GM12865 (cell line): ENCODE measurements at places on chromosomes 7 and 10.
A peak's percentile ranks its signal among the peaks of the same experiment; 100 is the strongest.

DNA sequence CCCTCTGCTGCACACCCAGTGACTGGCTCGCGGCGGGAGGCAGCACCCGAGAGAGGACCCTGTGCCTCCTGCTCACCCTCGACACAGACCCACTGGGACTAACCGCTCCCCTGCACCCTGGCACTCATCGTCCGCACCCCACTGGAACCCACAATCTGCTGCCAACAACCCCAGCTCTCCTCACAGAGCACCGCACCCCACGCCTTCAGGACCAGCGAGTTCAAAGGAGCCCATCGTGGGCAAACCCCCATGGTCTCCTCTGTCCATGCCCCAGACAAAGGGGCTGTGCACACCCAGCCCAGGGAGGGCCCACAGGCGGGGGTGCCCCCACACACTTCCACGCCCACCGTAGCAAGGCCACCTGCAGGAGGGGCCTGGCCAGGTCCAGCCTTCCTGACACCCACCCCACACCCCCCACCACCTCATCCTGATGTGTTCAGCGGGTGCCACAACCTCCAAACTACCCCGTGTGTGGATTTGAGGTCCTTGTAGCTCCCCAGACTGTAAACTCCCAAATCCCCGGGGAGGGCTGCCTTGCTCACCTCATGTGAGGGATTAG, 14.0 kb downstream of the RASGEF1A start:
- no peak for DNase-seq

DNA sequence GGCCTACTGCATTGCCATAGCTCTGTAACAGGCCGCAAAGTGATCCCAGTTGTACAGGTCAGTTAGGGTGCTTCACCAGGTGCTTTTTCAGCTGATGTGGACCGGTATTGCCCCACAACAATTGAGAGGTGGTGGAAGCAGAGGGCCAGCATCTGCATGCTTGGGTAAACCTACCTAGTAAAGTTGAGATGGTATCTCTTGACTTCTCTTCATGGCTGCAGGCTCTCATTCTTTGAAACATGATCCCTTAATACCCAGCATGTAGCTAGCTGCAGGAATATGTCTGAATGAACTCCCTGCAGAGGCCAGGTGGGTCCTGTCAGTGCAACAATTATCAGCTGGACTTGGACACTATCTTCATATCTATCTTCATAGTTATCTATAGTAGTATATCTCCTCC, 60.7 kb upstream of the CCDC6 start:
- no peak for DNase-seq

DNA sequence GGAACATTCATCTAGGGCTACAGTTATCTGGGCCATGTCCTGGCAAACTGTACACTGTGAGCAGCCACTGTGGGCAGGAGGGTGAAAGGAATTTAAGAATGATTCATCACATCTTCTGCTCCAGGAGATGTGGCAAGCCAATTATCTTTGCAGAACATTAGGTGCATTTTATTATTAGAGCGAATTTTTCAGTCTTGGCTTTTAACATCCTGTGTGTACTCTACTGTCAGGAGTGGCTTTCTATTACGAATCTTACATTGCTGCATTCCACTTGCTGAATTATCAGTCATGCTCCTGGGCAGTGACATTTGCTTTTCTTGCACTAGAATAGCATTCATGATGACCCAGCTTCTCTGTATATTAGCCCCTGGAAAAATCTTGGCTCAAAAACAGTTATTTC, 109.2 kb upstream of the TARP start:
- no peak for DNase-seq

DNA sequence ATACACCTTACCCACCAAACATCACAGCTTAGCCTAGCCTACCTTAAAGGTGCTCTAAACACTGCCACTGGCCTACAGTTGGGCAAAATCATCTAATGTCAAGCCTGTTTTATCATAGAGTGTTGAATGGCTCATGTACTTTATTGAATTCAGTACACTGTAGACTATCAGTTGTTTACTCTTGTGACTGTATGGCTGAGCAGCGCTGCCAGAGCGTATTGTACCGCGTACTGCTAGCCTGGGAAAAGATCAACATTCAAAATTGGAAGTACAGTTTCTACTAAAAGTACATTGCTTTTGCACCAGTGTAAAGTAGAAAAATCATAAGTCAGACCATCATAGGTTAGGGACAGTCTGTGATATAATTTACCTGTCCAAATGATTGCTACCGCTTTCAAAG, 226.8 kb downstream of the PRPF18 start:
- DNase-seq: no peak

GRCh38 chr7:113289140-113289740, 170.9 kb upstream of the SMIM30 start:
- peak; percentile 30 for DNase-seq

DNA sequence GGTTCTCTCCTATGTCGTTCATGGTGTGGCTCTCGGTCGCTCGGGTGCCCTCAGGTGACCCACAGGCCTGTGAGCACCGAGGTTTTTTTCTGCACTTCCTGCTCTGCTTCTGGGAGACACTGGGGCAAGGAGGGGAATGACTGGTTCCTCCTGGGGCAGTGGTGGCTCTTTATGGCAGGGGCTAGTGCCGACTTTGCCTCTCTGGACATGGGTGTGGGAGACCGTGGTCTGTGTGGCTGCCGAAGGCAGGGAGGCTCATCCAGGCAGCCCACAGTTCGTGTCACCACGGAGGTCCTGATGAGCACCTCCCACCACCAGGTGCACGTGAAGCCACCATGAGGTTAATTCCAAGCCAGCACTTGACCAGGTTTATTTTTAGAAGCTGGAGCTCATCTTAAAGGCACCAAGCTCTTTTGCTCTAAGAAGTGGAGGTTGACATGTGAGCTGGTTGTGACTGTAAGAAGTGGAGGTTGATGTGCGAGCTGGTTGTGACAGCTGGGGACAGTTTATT, 24.7 kb upstream of the DPYSL4 start:
- no peak for DNase-seq

DNA sequence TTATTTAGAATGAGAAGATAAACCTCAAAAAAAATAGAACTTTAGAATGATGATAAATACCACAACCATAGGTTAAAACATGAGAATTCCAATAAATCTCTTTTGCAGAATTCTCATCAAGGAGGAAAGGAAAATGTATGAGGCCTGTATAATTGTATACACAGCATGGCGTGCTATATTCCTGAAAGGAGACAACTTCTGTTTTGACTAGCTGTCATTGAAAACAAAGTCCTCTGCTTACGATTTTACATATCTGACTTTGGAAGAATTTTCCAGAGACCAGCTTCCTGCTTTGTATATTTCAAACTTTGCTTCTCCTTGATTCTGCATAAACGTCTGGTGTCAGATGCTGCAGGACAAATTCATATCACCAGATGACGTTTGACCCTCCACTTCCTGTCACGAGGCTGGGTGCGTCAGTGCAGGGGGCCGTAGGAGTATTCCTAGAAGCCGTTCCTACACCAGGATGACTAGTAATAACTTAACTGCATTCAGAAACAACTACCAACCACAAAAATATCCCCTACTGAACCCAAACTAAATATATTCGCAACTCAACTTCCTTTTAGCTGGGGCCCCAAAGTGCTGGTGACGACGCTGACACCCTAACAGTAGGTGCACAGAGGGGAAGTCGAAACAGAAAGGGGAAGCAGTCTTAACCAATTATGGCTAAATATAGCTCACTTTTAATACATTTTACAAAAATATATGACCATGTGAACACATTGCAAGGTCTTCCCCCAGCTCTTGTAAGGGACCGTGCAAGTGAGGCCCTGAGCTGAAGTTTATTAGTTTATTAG, 178.6 kb upstream of the INHBA start:
- peak; percentile 94 for DNase-seq

DNA sequence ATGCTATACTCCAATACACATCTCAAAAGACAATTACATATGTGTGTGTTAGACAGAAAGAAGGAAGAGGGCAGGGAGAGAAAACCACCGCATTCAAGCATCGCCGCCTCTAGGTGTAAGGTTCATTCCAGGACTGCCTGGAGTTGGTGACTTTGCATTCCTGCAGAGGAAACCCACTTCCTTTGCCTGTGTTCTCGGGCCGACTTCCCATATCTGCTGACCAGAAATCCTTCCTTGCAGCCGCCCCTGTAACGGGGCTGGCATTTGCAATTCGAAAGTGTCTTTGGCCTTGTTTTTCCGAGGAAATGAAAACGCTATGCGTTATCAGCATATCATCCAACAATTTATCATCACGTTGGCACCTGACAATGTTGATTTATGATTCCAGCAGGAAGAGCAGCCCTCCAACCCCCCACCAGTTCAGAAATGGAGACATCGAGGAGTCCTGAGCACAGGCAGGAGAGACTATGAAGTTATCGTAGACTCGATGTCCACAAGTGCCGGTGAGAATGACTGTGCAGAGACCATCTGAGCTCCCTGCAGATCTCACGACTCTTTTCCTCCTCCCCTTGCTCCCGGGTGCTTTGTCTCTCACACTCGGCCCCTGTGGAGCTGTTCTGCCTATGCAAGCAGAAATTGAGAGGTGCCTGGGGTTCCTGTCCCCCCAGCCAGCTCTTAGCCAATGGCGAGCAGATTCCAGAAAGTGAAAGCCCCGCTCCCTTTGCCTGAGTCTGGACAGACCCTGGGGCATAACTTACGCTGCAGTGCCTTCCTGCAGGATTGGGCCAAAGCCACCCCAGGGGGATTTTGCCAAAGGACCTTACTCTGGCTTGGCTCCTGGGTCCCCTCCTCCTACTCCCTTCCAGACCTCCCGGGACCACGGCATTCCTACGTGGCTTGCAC, 68.9 kb upstream of the FOXK1 start:
- DNase-seq: no peak

GRCh38 chr10:86836044-86836443, 79.6 kb downstream of the BMPR1A start:
- DNase-seq: no peak

- no peak for DNase-seq
Observed at GRCh38 chr7:125033506-125033905, 103.9 kb upstream of the POT1 start.

GRCh38 chr10:53356616-53357349, 584.2 kb upstream of the MBL2 start:
- DNase-seq: no peak

GRCh38 chr7:44673771-44674170, 67.3 kb downstream of the OGDH start:
- no peak for DNase-seq

- peak; percentile 11 for DNase-seq
Observed at GRCh38 chr7:111560773-111561653, 1.3 kb downstream of the IMMP2L start.

DNA sequence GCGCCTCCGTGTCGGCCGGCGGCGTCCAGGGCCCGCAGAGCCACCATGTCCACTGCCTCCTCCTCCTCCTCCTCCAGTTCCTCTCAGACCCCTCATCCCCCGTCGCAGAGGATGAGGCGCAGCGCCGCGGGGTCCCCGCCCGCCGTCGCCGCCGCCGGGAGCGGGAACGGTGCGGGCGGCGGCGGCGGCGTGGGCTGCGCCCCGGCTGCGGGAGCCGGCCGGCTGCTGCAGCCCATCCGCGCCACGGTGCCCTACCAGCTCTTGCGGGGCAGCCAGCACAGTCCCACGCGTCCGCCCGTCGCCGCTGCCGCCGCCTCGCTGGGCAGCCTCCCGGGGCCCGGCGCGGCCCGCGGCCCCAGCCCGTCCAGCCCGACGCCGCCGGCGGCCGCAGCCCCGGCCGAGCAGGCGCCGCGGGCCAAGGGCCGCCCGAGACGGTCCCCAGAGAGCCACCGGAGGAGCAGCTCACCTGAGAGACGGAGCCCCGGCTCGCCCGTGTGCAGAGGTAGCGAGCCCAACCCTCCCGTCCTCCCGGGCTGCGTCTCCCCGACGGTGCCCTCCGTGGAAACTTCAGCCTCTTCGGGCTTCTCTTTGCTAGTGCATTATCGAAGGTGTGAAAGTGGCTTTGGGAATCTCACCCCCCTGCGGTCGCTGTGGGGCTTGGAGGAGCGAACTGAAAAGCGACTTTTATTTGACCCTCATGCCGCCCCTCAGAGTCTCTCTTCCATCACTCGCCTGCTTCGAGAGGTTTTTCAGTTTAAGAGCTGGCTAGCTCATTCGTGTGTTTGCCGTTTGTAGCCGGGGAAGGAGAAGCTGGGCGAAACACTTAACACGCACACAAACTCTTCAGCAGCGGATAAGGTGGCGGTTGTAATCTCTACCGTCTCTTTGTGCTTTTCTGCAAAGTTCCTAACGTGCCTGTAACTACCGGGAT, 975 bp downstream of the GLCCI1 start:
- peak; percentile 58 for DNase-seq

DNA sequence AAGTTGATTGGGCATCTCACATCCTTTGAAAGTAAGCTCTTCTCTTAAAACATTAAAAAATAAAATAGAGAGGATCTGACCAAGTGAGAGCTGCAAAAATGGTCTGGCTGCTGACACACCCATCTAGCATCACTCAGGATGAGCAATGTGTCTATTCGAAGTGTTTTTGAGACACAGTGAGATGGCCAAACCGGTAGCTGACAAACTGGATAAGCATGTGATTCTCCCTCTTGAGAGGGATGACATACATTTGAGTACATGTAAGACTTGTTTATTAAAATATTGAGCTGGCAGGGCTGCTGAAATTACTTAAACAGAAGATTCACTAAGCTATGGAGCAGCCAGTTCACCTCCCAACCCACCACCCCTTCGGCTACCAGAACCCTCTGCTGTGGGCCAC, 333.9 kb downstream of the ADRA2A start:
- no peak for DNase-seq

DNA sequence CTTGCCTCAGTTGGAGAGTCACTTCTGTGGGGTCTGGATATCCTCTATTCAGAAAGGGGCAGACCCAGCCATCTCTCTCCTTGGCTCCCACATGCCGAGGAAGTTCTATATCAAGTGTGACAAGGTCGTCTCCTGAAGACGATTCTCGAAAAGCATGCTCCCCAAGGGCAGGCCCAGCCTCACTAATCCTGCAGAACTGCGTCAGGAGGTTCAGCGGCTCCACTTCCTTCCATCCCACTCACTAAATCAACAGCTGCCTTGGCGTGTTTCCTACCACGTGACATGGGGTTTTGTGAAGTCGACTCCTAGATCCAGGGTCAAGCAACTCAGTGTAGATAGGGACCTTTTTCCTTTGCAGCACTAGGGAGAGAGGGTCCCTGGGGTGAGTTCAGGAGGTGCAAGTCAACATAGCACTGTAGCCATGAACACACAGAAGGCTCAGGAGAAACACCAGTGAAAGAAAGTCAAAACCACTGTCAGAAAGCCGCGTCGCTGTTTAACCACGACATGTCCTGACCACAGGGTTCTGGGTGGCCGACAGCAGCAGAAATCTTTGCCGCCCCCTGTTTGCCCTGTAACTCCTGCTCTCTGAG, 156.4 kb downstream of the PRPF18 start:
- DNase-seq: peak; percentile 76

DNA sequence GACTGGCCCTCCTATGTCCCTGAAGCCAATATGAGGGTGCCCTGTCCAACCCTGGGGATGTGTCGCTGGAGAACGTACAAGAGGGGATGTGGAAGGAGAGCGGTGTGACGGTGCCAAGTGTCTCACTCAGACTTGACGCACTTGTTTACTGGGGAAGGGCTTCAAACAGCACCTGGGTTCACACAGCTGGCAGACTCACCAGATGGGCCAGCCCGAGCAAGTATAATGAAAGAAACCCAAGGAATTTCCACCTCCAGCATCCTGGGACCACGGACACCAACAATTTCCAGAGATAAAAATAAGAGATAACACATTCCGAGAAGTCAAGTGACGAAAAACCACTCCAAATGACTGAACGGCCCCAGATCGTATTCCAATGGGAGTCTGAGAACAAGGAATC, 5.3 kb downstream of the ATP5MF start:
- no peak for DNase-seq
